ENCODE measurements at places on chromosomes 3 and 15. TPM values are rescaled to one million over a fixed set of nuclear protein-coding genes. Genes with fewer than 3 reads are reported as not detected.

Gene C3orf22
- not detected for total RNA-seq

Gene ST8SIA2
- not detected for total RNA-seq

Gene HDAC11
- total RNA-seq = 13.8 TPM

Gene SHC4
- not detected for total RNA-seq

Gene PCOLCE2
- 41.5 TPM for total RNA-seq

Gene IGSF10
- 1.0 TPM for total RNA-seq

Gene REC114
- total RNA-seq = not detected

Gene GOLGA8O
- not detected for total RNA-seq

Gene PLSCR4
- 19.4 TPM for total RNA-seq

Gene CXCR6
- total RNA-seq = 2.9 TPM

Gene DAZL
- not detected for total RNA-seq

Gene GPR171
- total RNA-seq = 0.78 TPM

Gene KBTBD12
- 2.0 TPM for total RNA-seq

Gene CPLX3
- not detected for total RNA-seq

Gene SLC38A3
- total RNA-seq = 4.6 TPM

Gene ROPN1
- total RNA-seq = not detected

Gene SYNPR
- not detected for total RNA-seq

Data from body of pancreas (tissue), 4 donors.